ENCODE measurements at places on chromosomes 11 and 22.

DNA sequence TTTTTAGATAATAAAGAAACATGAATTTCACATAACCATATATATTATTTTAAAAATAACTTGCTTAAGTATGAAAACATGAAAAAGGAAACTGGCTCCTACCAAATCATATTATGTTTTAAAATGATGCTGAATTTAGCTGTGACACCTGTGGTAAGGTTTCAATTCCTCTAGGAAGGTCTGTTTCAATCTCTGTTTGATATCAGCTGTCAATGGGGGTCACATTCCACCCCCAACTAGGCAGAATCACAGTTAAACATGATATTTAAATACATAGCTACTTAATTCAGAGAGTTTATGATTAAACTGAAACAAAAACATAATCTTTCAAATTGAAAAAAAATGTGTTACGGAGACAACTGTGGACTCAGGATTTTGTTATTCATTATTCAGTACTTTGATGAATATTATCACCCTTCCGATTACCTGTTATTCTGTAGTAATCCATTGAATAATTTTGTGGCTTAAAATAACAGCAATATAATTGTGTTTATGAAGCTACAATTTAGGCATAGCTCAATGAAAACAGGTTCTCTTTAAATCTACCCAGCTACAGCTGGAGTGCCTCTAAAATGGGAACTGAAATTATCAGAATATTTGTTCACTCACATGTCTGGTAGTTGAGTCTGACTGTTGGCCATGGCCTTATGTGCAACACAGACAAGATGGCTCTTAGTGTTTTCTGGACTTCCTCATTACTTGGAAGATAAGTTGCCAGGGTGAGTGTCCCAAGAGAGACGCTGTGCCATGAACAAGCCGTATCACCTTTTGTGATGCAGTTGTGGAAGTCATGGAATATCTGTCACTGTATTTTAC is 244.6 kb upstream of the ANO3 start:
- no peak for DNase-seq

DNA sequence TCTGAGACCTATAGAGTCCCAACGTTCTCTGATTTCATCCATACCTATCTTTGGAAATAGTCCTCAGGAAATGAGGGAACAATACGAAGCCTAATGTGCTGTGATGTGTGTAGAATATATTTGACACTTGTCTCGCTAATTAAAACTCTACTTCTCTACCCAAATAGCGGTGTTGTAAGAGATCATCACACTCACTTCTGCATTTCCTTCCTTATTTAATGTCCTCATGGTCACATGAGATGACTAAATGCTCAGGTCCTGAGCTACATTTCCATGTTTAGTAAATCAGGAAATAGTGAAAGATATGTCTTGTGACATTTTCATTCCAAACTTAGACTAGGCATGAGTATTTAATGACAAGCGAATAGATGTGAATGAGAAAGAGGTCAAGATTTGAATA is 112.3 kb downstream of the MAML2 start:
- no peak for DNase-seq

GRCh38 chr22:49598338-49598737 is 229.3 kb downstream of the BRD1 start:
- no peak for DNase-seq

GRCh38 chr11:43576803-43577521 is 103.6 kb upstream of the HSD17B12 start:
- DNase-seq: peak; percentile 92

DNA sequence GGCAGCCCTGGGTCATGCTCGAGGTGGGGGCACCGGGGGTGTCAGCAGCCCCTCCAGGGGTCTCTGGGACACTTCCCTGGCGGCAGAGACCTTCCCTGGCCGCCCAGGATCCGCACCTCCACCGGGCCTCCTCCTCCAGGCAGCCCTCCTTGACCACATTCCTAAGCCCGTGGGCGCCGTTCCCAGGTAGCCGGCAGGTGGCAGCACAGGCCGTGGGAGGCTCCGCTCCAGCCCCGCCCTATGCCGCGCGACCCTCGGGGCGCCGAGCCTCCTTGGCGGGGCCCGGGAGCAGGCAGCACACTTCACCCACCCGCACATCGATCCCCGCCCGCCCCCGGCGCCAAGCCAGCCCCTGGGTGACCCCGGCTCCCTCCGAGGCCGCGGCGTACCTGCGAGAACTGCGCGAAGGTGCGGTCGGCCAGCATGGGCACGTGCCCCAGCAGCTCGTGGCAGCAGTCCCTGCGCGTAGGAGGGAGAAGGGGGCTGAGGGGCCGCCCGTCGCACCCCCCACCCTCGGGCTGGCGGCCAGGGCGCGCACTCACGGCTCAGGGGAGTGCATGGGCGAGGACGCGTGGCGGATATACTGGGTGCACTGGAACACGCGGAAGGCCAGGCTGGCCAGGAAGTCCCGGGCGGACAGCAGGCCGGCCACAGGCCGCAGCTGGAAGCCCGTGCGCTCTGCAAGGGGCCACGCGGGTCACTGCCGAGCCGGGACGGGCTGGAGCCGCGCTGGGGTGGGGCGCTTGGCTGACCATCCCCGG is 5.3 kb upstream of the INS start:
- peak; percentile 75 for DNase-seq

DNA sequence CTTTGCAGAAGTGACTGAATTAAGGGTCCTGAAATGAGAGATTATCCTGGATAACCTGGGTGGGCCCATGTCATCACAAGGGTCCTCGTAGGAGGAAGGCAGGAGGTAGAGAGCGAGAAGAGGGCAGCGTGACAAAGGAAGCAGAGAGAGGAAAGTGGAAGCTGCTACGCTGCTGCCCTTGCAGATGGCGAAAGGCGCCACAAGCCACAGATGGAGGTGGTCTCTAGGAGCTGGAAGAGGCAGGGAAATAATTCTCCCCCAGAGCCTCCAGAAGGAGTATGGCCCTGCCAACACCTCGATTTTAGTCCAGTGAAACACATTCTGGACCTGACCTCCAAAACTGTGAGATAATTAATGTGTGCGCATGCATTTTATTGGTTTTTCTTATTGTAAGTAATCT is 13.4 kb downstream of the TMEM184B start:
- DNase-seq: no peak

DNA sequence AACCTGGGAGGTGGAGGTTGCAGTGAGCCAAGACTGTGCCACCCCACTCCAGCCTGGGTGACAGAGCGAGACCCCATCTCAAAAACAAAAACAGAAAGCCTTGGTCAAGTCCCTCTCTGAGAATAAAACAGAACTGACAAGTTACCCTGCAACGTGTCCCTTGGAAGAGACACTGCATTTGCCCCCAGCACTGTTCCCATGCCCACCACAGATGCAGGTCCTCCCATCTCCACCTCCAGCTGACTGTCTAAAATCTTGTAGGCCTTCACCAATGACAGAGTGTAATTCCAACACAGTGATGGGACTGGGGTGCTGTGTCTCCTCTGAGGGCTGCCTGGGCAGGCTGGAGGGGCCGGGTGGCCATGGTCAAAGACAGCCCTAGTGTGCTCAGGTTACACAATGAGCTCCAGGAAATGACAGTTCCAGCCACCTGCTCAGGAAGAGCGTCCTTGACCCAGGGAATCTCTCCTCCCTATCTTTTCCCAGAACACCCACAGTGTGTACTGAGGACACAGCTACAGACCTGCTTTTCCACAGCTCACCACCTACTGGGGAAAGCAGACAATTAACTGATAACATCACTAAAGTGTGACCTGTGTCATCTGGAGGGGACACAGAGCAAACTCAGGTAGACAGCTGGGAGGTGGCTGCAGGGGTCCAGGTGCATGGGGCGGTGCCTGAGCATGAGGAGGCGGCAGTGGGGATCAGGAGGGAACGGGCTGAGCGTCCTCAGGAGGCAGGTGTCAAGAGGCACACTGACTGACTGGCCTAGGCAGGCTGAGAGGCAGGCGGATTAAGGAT is 56.4 kb downstream of the ARFGAP3 start:
- DNase-seq: no peak

DNA sequence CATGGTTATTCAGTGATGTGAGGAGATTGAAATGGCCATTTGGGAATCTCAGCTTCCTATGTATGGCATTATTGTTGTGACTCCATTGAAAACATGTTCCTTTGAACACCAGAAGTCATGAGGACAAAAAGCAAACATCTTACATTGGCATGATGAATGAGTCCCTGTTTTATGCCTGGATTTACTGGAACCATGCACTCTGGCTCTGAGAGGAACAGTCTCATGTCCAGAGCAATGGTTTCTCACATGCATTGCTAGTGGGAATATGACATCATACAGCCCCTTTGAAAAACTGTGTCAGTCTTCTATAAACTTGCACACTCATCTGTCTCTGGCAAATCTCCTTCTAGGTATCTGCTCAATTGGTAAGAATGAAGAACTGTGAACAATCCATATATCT is 3.4 kb upstream of the KDM4F start:
- no peak for DNase-seq

DNA sequence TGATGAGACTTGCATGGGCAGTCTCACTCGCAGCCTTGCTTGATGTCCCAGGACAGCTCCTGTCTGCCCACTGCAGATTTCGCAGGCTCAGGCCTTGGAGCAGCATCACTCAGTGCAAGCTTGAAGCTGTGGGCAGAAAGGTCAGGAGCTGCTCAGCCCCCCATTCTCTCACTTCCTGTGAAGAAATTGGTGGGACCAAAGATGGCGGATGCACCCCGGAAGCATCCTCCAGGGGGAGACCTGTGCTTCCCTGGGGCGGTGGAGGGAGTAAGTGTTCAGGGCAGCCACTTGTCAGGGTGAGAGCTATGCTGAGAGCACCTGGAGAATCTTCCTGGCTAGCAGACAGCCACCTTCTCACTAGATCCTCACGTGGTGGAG is 11.3 kb downstream of the PLAAT2 start:
- no peak for DNase-seq

GRCh38 chr22:43085658-43086606 is 3.3 kb downstream of the TTLL1 start:
- DNase-seq: no peak

DNA sequence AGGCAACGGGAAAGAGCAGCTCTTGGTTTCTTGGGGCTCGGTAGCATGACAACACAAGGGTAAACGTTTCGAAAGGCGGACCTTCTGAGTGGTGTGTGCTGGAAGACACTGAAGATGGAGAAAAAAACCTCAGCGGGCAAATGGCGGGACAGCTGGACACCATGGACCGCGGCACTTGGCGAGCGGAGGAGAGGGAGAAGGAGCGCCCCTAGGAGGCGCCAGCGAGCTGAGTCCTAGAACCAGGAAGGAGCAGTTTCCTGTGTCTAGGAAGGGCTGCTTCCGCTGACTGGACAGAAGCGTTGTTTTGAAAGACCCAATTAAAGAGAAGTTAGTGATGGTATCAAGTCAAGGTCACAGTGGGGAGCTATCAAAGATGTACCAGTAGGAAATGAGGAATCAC is 44.0 kb upstream of the OPCML start:
- DNase-seq: peak; percentile 86

GRCh38 chr22:47837703-47838102 is 1075.3 kb downstream of the TBC1D22A start:
- peak; percentile 53 for DNase-seq

- no peak for DNase-seq
Measured at GRCh38 chr11:48025984-48026340, 45.6 kb downstream of the PTPRJ start.

GRCh38 chr11:1935156-1936071 is 11.7 kb upstream of the MRPL23 start:
- no peak for DNase-seq

GRCh38 chr11:5288108-5288905 is 13.4 kb downstream of the OR51B4 start:
- DNase-seq: no peak

- no peak for DNase-seq
Measured at GRCh38 chr11:77658213-77659013, 20.8 kb upstream of the CLNS1A start.

GRCh38 chr22:27134315-27134701 is 476.9 kb downstream of the MIAT start:
- no peak for DNase-seq

- DNase-seq: no peak
Measured at GRCh38 chr22:29275167-29275566, 7.1 kb downstream of the EWSR1 start.

DNA sequence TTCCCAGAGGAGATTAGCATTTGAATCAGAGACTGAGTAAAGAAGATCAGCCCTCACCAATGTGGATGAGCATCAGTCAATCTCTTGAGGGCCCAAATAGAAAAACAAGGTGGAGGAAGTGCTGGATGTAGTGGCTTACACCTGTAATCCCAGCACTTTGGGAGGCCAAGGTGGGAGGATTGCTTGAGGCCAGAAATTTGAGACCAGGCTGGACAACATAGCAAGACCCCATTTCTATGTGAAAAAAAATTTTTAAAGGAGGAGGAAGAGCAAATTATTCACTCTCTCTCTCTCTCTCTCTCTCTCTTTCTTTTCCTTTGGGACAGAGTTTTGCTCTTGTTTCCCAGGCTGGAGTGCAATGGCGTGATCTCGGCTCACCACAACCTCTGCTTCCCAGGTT is 18.1 kb upstream of the CAPRIN1 start:
- DNase-seq: no peak

- no peak for DNase-seq
Measured at GRCh38 chr11:109027851-109028250, 363.0 kb downstream of the DDX10 start.

DNA sequence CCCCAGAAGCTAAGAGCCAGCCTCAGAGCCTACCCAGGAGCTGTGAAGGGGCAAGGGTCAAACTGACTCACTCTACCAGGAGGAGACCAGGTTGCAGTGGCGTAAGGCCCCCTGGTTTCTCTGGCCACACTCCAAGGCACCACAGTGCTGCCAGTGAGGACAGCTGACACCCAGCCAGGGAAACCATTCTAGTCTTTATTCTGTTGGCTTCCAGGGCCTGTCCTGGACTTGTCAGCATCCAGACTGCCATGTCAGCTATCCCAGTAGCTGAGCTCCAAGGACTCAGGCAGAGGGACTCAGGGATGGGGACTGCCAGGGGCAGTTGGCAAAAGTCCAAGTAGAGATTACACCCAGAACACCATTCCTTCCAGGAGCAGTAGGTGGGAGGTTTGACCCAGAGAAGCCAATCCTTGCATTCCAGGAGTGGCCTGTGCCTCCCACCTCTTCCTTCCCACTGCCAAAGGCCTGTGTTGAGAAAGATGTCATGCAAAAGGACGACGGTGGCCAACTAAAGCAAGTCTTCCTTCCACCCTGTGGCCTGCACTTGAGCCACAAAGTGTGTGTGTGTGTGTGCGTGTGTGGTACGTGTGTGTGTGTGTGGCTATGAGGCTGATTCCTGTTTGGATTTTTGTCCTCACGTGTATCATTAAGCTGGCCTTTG is 3.6 kb upstream of the MAPK8IP1 start:
- no peak for DNase-seq

DNA sequence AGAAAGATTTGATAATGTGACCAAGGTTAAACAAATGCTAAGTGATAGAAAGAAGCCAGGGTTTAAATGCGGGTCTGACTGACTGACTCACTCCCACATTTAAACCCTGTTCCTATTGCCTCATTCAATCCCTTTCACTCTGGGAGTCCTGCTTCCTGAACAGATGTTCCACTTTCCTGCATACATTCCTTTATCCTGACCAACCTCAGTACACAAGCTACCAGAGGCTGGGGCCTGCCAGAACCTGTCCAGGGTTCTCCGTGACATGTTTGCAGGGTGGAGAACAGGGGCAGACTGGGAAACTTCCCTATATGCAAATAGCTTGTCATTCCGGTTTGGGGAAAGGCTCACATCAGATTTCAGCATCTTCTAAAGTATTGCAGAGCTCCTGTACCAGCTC is 3.0 kb upstream of the ANKK1 start:
- DNase-seq: no peak

All from WTC11 (cell line).